ENCODE measurements at places on chromosomes 2 and 18.
A peak's percentile ranks its signal among the peaks of the same experiment; 100 is the strongest.

DNA sequence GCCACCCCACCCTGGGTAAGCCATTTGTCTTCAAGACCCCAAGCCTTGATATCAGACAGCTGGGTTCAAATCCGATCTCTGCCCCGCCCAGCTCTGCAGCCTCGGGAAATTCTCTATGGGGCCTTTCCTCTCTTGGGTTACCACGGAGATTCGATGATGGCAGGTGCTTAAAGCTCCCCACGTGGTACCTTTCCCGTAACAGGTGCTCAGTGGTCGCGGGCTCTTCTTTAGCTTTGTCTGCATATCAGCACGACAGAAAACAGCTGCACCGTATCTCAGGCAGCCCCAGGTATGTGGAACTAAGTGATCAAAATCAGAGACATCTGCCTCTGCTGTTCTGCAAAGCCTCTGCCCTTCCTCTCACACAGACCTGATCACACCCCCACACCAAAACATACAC, 37.4 kb downstream of the TTC32 start:
- no peak for DNase-seq

GRCh38 chr2:49935449-49935848, 781.1 kb upstream of the FSHR start:
- DNase-seq, result no peak

DNA sequence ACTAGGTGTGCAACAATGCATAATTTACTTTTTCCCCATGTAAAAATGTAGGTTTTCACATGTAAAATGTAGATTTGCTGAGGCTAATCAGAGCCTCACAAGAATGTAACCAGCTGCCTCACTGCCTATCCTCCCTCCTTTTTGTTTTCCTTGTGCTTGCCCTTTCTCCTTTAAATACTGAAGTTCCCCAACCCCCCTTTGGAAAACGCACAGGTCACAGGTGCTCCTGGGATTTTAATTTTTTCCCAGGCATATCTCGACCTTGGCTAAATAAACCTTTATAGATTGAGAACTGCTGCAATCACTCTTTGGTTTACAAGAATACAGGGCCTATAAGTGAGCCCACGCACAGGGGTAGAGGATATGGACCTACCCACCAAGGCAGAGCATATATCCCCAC, 77.2 kb upstream of the TTN start:
- DNase-seq, result no peak

- DNase-seq, result no peak
These were observed 90.3 kb downstream of the AKAIN1 start for GRCh38 chr18:5106730-5107129.

DNA sequence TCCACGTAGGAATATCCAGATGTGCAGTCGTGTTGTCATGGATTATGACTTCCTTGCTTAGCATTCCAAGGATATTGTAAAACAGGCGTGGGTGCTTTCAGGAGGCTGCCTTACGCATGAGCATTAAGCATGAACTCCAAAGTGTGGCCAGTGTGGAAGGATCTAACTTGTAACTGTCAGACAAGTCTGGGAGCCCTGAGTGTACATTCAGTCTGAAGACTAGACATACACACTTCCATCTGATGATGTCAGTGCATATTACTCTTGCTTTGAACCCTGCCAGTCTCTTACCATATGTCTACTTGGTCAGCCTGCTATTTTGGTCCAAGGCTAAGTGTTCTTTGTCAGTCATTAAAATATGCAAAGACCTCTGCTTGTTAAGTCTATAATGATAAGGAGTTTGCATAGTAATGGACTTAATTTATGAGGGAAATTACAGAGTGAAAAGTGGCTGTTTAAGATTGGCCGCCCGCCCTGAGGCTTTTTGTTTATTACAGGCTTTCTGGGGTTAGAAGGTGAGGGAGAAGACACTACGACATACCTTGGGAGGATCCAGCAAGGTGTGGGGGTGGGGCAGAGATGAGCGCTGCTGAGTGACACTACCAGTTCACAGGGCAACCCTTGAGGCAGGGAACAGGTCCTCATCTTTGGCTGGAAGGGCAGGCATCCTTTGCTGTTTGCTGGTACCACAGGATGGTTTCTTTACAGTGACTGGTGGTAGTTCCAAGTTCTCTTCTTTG, 48.3 kb downstream of the CABLES1 start:
- DNase-seq, result no peak

DNA sequence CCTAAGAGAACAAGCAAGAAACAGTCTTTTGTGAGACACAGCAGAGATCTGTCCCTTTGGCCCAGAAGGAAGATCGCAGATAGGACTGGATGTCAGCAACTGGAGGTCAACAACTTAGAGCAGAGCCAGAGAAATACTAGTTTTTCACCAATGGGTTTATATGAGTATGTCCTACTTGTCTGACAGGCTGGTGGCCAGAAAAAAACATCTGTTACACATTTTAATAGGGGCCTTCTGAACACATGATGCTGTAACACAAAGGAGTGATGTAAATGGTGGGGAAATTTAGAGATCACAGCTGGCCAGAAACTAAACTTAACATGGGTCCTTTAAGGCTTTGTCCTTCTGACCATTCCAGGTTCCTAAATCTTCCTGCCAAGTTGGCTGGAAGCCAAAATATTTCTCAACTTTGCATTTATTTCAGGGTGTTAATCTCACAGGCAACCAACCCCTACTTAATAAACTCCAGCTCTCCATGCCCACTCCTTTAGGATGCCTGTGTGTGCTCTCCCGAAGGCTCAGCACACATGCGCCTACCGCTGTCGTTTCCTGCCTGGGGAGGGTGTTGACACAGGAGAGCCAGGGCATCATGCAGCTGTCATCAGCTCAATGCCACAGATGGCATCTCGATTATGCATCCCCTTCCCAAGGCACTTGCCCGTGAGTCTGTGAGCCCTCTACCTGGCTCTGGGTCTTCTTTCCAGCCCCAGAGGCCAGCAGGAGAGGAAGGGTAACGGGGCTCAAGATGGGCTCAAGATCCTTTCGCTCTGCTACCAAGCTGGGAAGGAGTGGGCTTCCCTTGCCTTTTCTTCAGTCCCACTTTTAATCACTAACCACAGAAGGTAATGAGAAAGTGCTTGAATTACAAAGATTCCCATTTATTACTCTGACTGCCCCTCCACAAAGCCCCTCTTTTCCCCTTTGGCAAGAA, 252.5 kb downstream of the ETAA1 start:
- DNase-seq, result peak; percentile 70

DNA sequence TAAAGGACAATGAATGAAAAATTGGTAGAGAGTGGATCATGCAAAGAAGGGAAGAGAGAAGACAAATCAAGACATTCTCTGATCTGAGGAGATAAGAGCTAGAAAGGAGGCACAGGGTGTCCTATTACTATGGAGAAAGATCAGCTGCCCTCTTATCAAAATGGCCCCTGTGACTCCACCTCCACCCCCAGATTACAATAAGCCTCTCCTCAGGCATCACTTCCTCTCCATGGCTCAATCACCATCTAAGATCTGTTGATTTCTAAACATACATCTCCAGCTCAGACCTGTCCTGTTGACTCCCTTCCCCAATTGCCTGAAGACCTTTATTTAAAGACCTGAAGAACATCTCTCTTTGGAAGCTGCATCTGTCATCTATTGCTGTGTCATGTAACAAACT, 43.2 kb downstream of the SP100 start:
- no peak for DNase-seq

DNA sequence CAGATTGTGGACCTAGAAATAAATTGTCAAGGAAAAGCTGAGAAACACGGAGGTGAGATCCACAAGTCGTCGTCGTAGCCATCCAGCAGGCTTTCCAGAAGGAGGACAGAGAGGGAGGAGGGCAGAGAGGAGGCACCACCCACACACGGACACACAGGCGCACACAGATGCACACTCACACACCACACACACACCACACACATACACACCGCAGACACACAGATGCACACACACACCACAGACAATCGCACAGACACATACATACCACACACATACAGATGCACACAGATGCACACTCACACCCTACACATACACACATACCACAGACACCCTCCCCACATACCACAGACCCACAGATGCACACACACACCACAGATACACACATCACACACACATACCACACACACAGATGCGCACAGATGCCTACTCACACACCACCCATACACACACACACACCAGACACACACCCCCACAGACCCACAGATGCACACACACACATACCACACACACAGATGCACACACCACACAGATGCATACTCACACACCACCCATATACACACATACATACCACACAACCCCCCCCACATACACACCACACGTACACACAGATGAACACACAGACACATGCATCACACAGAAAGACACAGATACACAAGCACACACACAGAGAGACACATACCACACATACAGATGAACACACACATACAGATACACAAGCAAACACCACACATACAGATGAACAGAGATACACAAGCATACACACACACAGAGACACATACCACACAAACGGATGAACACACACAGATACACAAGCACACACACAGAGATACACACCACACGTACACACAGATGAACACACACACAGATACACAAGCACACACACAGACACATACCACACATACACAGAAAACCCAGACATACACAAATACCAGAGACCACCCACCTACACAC, 12.7 kb upstream of the BOK start:
- DNase-seq, result no peak

- no peak for DNase-seq
These were observed 137.5 kb downstream of the LDLRAD4 start for GRCh38 chr18:13356032-13356431.

GRCh38 chr2:127055786-127056076, 51.2 kb downstream of the BIN1 start:
- peak; percentile 63 for DNase-seq

GRCh38 chr2:223896833-223897311, 48.3 kb downstream of the WDFY1 start:
- no peak for DNase-seq

DNA sequence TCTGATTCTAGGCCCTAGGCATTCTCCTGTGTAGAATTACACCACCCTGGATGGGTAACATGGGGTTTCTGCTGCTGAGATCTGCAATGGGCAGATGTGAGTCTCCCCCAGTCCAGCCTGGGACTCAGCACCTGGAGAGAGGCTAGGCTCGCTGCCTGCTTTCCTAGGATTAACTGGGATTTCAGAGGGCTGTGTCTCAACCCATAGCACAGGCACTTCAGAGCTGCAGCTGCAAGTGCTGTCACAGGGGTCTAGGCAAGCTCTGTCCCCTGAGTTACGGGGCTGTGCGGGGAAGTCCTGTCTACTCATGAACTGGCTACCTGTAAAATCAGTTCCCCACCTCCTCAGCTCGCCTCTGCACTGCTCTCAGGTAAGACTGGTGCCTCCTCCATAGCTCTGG, 51.5 kb downstream of the CABLES1 start:
- DNase-seq, result no peak

GRCh38 chr2:108194409-108195132, 45.2 kb upstream of the SULT1C3 start:
- DNase-seq, result no peak

- no peak for DNase-seq
These were observed 1046.7 kb upstream of the SLC39A10 start for GRCh38 chr2:194610297-194610696.

DNA sequence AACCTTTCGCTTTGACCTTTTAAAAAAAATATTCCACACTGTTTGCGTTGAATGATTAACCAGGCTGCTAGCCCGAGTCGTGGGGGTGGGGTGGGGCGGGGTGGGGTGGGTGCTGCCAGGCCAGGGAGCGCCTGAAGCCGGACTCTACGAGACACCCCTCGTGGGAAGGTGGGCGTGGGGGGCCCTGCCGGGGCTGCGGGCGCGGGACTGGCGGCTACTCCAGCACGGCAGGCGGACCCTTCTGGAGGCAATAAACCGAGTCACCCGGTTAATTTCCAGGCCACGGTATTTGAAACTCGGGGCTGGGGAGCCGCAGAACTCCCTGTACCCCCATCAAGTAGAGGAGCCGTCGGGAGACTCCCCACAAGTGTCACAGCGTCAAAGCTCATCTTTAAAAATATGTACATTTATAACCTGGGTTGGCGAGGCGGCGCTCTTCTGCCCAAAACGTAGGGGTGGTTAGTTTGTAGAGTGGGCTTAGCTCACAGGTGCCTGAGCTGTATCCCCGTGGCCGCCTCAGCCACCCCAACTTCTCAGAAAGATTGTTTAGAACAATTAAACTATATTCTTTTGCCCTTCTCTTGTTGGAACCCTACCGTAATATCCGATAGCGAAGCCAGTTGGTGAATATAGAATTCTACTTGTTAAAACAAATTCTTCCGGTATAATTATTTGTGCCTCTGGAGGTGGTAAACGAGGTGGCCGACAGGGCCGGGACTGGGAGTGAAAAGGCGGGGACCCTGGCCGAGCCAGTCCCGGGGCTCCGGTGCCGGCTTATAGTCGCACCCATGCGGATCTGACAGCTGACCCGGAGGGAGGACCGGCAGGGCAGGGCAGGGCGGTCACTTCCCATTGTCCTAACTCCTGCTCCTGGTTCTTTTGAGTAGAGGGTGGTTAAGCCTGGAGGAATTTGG, 1.4 kb downstream of the B3GNT2 start:
- DNase-seq, result peak; percentile 79

DNA sequence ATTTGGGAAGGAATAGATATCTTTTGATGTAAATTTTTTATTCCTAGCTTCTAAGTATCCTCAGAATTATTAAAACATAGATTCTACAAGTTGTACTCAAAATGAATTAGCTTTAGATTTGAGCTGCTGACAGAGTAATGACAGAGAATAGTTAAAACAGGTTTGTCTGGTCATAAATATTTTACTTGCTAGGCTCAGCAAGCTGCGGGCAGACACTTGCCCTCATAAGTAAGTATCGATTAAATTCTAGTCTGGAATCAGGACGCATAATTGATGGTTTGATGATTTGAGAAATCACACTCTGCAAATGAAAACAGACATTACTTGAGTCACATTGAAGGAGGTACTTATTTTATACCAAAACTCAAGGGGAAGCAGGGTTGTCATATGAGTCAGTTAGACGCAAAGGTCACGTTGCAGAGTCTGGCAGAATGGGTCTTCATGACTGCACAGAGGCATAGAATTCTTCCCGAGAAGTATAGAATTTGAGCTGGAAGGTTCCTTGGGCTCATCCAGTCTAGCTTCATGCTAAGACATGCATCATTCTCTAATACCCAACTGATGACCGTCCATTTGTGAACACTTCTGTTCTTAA, 27.5 kb downstream of the ARL4C start:
- DNase-seq, result no peak

DNA sequence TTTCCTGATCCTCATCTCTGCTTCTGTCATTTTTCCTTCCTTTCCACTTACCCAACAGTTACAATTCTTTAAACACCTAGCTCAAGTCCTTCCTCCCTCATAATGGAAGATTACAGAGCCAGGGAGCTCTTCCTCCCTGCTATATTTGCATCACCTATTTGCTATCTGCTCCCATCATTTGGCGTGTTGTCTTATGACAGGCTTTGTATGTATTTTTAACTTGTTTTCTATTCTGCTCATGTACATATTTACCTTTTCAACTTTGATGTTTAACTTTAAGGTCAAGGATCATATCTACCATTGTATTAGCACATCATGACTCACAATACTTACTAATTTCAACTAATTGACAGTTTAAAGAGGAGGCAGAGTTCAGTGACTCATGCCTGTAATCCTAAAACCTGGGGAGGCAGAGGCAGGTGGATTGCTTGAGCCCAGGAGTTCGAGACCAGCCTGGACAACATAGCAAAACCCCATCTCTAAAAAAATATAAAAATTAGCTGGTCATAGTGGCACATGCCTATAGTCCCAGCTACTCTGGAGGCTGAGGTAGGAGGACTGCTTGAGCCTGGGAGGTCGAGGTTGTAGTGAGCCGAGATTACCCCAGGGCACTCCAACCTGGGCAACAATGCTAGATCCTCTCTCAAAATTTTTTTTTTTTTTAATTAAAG, 308.0 kb upstream of the STON1 start:
- DNase-seq, result no peak
